ENCODE measurements at places on chromosomes 7 and 10. TPM values are rescaled to one million over a fixed set of nuclear protein-coding genes. Genes with fewer than 3 reads are reported as not detected.
A peak's percentile ranks its signal among the peaks of the same experiment; 100 is the strongest.

DNA sequence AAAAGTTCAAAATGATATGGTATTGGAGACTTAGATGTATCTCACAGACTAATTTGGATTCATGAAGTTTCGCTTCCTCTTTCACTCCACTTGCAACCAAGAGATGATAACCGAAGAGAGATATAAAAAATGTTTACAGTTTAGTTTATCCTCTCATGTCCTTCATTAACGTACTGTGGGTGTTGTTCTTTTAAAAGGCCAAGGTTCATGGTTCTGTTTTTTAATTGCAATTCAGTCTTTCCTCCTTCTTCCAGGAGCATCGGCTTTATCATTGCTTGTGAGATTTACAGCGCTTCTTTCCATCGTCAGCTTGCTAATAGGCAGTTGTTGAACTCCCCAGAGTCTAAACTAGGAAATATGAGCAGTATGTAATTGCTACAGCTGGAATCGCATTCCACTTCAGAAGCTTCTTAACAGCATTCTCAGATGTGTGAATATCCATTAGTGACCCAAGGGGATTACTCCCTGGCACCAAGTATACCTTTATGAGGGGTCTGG is 75.9 kb upstream of the HGF start:
- DNase-seq, result peak; percentile 17

- peak; percentile 9 for DNase-seq
Measured at GRCh38 chr10:68938117-68938516, 17.9 kb upstream of the DDX21 start.

Gene GFRA1
- total RNA-seq, result 51.3 TPM

Gene C7orf57
- total RNA-seq, result not detected

- no peak for DNase-seq
Measured at GRCh38 chr7:25149836-25150235, 24.8 kb upstream of the CYCS start.

All from dermis blood vessel endothelial cell (primary cell).